Caco-2 (cell line): ENCODE measurements at places on chromosomes 11 and 22. TPM values are rescaled to one million over a fixed set of nuclear protein-coding genes. Genes with fewer than 3 reads are reported as not detected.

DBX1 gene
- total RNA-seq, result not detected in 2 replicates

IFT27 gene
- 8.3 and 9.2 TPM in 2 replicates for total RNA-seq

DNA sequence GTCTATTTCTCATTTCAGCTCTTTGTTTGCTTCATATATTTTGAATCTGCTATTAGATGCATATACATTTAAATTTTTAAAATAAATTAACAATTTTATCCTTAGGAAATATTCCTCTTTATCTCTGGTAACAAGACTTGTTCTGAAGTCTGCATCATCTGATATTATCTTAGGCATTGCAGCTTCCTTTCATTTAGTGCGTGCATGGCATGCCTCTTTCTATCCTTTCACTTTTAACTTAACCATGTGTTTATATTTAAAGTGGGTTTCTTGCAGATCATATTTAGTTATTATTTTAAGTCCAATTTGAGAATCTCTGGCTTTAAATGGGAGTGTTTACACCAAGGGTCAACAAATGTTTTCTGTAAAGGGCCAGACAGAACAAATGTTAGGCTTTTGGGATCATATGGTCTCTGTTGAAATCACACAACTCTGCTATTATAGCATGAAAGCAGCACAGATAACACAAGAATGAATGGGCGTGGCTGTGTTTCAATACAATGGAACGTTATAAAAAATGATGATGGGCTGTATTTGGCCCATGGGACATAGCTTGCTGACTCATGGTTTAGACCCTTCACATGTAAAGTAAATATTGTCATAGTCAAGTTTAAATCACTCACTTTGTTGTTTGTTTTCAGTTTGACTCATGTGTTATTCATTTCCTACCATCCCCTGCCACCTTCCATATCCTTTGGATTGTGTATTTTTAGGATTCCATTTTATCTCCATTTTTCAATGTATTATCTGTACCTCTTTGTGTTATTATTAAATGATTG lies 83.9 kb upstream of the SNX19 start:
- peak; percentile 47 for DNase-seq
- H3K36me3 ChIP-seq, result no peaks in the 10 kb centered on the region
- H3K4me1 ChIP-seq, result peaks cover 7% of the 10 kb centered on the region; the same call in 1 of the 2 replicates
- no peak overlapping the region for H3K4me3 ChIP-seq
- H3K27me3 ChIP-seq, result no peaks in the 10 kb centered on the region

GRCh38 chr11:70954471-70954870 lies 297.9 kb downstream of the SHANK2 start:
- no peaks in the 10 kb centered on the region for H3K4me1 ChIP-seq
- H3K27me3 ChIP-seq, result no peaks in the 10 kb centered on the region
- DNase-seq, result no peak
- H3K36me3 ChIP-seq, result 0 out of 2 replicates have a peak, but pooled peaks cover 3% of the 10 kb centered on the region

- H3K4me1 ChIP-seq, result no peaks in the 10 kb centered on the region
- H3K27ac ChIP-seq, result no peak overlapping the region
- no peaks in the 10 kb centered on the region for H3K27me3 ChIP-seq
- H3K4me3 ChIP-seq, result no peak overlapping the region
- DNase-seq, result no peak
Observed at GRCh38 chr22:32583921-32584335, 109.3 kb downstream of the FBXO7 start.

- DNase-seq, result no peak
- no peaks in the 10 kb centered on the region for H3K27me3 ChIP-seq
- H3K4me3 ChIP-seq, result no peak overlapping the region
- H3K27ac ChIP-seq, result no peak overlapping the region
- no peaks in the 10 kb centered on the region for H3K4me1 ChIP-seq
- H3K36me3 ChIP-seq, result no peaks in the 10 kb centered on the region
Observed at GRCh38 chr11:43830928-43831440, 49.6 kb upstream of the ALKBH3 start.

DNA sequence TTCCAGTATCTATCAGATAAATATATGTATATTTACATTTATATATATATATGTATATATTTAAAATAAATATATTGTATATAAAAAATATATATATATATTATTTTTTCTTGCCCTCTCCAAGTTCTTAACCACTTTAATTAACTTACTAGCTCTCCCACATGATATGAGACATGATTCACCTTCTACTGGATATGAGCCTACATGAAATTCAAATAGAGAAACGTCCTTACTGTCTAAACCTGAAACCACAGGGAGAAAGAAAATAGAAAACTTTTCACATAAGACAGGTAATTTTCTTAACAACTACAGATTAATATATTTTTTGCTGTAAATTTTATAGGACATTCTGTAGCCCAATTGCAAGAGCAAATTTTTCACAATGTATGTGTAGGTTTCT lies 391.6 kb downstream of the ETS1 start:
- no peak for DNase-seq
- no peak overlapping the region for H3K27ac ChIP-seq
- no peaks in the 10 kb centered on the region for H3K4me1 ChIP-seq
- H3K4me3 ChIP-seq, result no peak overlapping the region

DNA sequence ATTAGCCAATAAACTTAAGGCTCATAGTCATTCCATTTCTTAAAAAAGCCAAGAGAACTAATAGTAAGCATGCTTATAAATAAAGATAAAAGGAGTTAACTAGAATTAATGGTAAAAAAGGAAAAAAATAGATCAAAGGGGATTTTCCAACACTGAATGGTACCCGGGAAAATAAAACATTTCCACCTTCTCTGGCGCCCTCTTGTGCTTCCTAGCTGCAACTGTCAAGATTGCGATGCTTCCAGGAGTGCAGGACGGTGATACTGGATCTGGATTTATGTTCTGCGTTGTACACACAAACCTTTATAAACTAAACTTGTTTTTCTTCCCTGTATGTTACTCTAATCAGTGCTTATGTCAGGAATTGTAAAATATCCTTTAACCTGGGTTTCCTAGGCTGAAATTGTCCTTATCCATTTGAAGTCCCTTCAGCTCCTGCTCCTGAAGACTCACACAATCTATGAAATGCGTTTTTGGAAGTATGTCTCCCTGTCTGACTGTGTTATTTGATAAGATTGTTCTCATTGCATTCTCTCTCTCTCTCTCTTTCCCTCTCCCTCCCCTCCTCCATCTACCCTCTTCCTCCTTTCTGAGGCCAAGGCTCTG lies 9.6 kb upstream of the HTATIP2 start:
- no peak overlapping the region for H3K27ac ChIP-seq
- no peak overlapping the region for H3K4me3 ChIP-seq
- peak; percentile 52 for DNase-seq
- H3K4me1 ChIP-seq, result peaks cover 13% of the 10 kb centered on the region

- no peak for DNase-seq
- H3K4me3 ChIP-seq, result no peak overlapping the region
- no peaks in the 10 kb centered on the region for H3K27me3 ChIP-seq
- H3K4me1 ChIP-seq, result no peaks in the 10 kb centered on the region
- H3K27ac ChIP-seq, result no peak overlapping the region
- H3K36me3 ChIP-seq, result no peaks in the 10 kb centered on the region
Observed at GRCh38 chr22:25332386-25332785, 112.9 kb downstream of the CRYBB2 start.

GRCh38 chr11:121547574-121547973 lies 94.8 kb upstream of the SORL1-AS1 start:
- no peaks in the 10 kb centered on the region for H3K4me1 ChIP-seq
- no peak overlapping the region for H3K4me3 ChIP-seq
- DNase-seq, result no peak
- no peaks in the 10 kb centered on the region for H3K27me3 ChIP-seq

DNA sequence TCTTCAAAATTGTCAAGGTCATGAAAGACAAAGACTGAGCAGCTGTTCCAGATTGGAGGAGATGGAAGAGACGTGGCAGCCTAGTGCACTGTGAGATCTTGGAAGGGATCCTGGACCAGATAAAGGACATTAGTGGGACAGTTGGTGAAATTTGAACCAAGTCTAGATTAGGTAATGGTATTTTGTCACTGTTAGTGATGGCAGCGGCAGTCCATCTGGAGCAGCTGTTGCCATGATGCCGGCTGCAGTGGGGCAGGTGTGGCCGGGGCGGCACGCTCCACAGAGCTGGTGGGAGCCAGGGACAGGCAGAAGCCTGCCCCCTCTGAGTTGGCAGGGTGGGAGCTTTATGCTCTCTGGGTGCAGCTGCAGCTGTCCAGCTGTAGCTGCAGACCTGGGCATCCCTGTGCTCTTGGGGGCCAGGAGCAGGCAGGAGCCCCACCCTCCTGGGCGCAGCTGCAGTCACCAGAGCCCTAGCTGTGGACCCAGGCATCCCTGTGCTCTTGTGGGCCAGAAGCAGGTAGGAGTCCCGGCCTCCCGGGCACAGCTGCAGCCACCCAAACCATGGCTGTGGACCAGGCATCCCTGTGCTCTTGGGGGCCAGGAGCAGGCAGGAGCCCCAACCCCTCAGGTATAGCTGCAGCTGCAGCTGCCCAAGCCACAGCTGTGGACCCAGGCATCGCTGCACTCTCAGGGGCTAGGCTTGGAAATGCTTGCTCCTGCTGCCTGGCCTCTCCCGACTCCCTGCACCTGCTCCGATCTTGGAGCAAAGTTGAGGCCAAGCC lies 20.7 kb downstream of the DIXDC1 start:
- H3K27ac ChIP-seq, result no peak overlapping the region
- H3K27me3 ChIP-seq, result no peaks in the 10 kb centered on the region
- H3K4me3 ChIP-seq, result no peak overlapping the region
